NCI-H748 treated with DMSO at 0.1 percent for 48 hours (cell line): ENCODE measurements at places on chromosomes 3 and 15.
A peak's percentile ranks its signal among the peaks of the same experiment; 100 is the strongest.

- DNase-seq = peak; percentile 35
These were observed 223.4 kb upstream of the IL12A start for GRCh38 chr3:159765030-159765859.

DNA sequence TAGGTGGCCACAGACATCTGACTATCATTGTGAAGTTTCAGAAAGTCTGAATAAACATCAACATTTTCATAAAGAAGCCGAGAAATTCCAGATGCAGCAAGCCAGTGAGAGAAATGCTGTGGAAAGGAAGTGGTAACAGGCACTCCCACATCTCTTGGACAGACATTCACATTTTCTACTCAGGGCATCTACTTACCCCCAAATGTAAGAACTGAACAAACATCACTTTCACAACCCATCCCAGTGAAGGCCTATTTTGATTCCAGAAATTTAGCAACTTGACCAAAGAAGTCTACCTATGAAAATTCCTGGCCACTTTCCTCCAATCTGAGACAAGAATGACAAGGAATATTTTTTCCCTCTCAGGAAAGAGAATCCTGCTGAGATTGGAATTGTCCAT, 224.8 kb upstream of the DCBLD2 start:
- no peak for DNase-seq

GRCh38 chr3:133077688-133078087, 39.5 kb downstream of the TMEM108 start:
- no peak for DNase-seq

- DNase-seq = no peak
These were observed 50.2 kb upstream of the THBS1 start for GRCh38 chr15:39530480-39531342.

DNA sequence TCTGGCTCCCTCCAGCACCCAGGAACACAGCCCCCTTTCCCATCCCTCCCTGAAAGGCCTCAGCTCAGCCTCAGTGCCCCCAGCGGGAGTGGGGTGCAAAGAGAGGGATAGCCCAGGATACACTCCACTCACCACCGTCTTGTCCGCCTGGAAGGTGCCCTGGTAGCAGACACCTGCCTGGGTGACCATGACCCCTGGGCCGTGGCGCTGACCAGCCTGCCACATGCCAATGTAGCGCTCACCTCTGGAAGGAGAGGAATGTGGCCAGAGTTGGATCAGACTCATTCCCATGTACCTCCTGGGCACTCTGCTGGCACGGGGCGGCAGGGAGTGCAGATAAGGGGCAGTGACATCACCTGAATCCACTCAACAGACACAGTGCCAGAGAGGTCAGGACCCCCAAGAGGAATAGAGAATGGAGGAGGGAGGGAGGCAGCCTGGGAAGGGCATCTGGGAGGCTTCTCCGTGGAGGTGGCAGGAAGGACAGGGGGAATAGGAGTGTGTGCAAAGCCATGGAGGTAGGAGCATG, 13.1 kb downstream of the ALS2CL start:
- DNase-seq = no peak
